ENCODE measurements at places on chromosomes 4 and X. TPM values are rescaled to one million over a fixed set of nuclear protein-coding genes. Genes with fewer than 3 reads are reported as not detected.
A peak's percentile ranks its signal among the peaks of the same experiment; 100 is the strongest.

DNA sequence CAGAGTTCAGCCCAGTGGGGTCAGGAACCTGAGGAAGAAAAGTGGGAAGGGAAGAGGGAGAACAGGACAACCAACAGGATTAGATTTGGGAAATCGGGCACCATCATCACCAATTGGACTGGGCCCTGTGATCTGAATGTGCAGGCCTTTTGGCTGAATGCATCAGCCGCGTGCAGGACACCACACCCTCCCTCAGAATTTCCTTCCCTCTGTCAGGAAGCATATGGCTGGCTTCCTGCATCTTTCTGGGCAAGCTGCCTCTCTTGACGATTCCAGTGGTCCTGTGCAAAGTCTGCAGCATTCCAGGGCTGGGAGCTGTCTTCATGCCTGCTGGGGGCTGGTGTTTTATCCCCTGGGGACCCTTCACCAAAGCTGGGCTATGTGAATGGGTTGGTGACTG, 16.4 kb downstream of the MAGEA4 start:
- DNase-seq = no peak

GRCh38 chr4:26836539-26836938, 24.1 kb upstream of the STIM2 start:
- no peak for DNase-seq

- no peak for DNase-seq
Observed at GRCh38 chrX:19772822-19773628, 114.4 kb downstream of the SH3KBP1 start.

Gene DUSP21
- not detected for total RNA-seq

Gene HUWE1
- total RNA-seq = 151 TPM

DNA sequence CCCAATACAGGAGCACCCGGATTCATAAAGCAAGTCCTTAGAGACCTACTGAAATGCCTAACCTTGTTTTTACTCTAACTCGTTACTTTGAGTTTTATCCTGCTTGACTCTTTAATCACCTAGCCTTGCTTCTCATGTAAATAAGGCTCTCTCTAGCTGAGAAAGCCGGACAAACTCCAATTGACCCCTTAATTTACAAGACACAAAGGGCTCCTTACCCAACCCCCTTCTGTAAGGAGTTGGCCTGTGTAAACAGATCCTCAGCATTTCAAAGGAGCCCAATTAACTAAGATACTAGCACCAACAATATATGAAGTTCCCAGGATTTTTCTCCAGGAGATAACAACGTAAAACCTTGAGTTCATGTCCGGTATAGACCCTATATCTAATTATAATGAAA, 61.7 kb downstream of the CT47B1 start:
- no peak for DNase-seq

Gene UGT2B15
- not detected for total RNA-seq

DNA sequence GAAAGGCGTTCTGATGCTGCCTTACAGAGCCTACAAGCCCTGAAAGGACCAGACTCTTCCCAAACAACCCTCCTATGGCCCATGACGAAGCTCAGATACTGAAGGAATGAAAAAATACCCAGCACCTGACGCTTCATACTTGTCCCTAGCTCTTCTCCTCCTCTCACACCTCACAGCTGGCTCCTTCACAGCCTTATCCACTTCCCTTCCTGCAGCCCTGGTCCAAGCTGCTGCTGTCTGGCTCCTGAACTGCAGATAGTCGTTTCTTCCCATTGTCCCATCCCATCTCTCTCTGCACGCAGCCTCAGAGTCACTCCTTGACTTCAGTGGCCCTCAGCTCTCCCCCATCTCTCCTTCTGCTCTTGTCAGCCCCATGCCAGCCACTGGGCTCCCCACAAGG, 56.6 kb downstream of the FAM193A start:
- DNase-seq = peak; percentile 40

Measured in upper lobe of right lung (tissue), 1 donor.